ENCODE measurements at places on chromosomes 2 and 18.

DNA sequence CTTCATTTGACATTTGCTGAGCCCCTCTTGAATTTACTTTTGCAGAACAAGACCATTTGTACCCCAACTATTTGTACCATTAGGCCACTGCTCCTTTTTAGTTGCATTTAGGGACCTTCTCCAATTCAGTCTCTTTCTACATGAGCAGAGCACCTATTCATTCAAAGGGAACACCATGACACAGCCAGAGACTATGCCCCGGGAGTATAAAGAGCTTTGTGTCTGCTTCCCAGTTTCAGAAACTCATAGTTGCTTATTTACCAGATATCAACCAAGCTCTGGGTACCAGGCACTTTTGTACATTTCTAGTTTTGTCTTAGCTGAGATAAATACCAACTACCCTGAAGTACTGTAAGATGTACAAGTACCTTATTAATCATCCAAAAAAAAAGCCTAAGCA is 269.1 kb upstream of the SIX3 start:
- DNase-seq: no peak

DNA sequence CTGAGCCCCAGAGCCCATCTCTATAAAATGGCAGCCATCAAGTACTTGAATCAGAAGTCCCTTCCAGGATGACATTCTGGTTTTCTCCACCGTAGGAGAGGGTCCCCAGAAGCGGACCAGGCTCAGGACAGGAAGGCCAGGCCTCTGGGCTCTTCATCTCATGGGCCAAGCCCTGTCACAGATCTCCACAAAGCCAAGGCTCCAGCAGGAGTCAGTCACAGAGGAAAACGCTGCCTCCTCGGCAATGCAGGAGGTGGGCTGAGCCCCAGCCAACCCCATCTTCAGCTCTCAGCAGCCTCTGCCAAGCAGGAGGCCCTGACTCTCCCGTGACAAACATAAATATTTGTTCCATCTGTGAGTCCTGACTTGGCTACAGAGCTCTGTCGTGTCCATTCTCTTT is 39.4 kb upstream of the GPAT2 start:
- DNase-seq: no peak

DNA sequence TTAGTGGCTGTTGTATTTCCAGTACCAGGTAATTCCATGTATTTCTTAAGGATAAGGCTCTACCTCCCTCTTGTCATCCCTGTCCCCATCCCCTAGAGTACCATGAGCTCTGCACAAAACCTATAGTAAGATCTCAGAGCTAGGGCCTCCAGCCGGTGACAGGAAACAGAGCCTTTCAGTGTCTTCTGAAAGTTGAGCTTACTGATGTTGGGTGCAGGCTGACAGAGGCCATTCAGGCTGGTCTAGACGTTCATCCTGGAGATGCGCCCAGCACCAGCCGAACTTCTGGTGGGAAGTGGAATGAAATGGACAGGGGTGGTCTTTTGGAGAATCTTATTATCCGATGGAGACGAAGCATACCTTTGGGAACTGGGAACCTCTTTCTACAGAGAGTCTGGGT is 16.7 kb upstream of the LYPD6B start:
- DNase-seq: no peak

DNA sequence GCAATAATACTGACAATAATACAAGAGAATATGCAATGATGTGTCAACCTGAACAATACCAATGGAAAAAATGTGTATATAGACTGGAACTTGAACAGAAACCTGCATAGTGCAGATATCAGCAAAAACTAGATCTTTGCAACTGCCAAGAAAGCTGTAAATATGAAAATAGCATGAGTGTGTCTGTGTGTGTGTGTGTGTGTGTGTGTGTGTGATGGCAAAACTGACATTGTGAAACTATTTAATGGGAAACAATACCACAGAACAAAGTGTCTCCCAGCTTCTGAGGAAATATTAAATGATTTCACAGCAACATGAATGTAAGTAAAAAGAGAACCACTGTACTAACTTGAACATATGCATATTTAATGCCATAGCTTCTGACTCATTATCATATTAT is 558.2 kb upstream of the LINC00305 start:
- DNase-seq: no peak

GRCh38 chr2:58387701-58388100 is 146.6 kb upstream of the FANCL start:
- no peak for DNase-seq

GRCh38 chr18:57664568-57665165 is 43.0 kb upstream of the NARS1 start:
- no peak for DNase-seq
